ENCODE measurements at places on chromosomes 1 and 21.

DNA sequence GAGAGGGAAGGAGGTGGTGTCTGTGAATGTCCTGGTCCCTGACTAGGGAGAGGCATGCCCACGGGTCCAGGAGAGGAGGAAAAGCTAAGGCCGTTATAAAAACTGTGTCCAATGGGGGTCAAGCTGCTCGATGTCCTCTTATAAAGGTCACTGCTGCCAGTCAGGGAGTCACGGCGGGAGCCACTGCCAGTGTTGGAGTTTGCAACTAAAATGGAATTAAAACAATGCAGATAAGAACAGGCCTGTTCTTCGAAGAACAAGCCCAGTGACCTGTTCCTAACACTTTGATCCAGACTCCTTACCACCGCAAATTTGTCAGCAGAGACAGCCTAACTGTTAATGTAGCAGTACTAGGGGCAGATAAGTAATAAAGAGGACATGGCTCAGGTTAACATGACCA, 56.1 kb upstream of the SDC3 start:
- no peak for DNase-seq

DNA sequence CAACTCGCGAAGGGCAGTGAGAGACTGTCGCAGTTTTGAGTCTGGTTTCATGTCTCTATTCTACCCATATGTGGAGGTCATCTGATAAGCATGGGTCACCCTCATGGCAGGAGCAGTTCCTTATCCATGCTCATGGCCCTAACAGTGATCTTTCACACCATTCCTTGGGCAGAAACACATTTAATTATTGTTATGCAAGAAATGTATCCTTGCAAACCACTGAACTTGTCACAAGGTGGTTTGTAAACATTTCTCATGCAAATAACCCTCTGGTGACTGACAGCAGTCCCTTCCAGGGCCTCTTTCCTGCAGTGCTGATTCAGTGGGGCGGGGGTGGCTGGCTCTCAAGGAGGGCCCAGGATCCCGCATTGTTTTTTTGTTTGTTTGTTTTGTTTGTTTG, 421.4 kb upstream of the RUNX1 start:
- no peak for DNase-seq

DNA sequence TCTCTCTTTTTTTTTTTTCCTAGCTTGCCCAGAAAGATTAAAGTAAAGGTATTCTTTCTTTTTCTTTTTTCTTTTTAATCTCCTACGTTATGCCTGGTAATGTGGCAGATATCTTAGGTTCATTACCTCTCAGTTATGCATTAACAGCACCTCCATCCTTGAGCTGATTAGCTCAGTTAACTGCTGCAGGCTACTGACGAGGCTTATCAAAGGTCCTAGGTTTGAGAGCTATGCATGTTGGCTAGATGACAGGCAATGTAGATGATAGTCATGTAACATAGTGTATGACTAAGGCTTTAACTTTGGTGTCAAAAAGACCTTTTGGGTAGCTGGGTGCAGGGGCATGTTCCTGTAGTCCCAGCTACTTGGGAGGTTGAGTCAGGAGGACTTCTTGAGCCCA, 53.7 kb upstream of the CACYBP start:
- DNase-seq, result no peak

DNA sequence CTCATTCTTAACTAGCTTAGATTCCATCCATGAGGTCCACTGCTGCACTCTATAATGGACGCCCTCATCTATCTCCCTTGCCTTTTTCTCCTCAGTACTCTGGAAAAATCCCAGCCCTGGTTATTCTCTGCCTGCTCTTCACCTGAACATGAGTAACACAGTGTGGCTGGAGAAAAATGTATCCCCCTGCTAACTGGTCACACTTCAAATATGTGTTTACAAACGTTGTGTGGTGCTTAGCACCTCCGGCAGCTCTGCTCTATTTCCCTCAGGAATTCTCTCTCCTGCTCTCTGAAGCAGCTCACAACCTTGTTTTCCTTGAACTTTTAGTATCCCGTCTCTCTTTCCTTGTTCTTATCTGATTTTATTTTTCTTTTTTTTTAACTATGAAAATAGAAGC, 4.1 kb downstream of the SCCPDH start:
- no peak for DNase-seq

DNA sequence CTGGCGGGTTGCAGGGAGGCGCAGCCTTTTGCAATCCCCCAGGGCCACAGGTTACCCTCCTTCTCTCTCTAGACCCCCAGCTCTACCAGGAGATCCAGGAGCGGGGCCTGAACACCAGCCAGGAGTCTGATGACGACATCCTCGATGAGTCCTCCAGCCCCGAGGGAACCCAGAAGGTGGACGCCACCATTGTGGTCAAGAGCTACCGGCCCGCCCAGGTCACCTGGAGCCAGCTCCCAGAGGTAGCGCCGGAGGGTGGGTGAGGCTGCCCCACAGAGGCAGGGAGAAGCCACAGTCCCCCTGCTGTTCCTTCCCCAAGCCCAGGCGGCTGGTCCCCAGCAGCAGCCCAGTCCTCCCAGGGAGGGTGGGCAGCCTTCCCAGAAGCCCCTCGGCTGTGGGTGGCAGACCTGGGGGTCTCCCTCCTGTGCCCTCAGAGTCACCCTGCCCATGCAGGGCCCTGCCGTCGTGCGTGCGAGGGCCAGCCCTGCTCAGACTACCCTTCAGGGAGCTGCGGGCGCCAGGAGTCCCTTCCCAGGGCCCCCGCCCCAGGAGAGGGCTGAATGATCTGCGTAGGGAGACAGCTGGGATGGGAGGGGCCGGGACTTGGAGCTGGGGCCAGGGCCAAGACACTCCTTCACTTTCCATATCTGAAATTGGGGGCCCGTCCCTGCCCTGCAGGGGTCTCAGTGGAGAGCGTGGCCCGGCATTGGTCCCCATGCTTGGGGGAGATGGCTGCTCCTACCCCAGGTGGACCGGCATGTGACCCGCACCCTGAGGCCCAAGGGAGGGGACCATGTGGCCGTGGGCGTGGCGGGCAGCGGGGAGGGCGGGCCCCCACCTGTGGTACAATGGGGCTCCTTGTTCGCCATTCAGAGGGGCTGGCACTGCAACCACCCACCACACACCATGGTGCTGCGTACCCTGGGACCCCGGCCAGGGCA, 12.9 kb downstream of the ARHGEF16 start:
- no peak for DNase-seq

DNA sequence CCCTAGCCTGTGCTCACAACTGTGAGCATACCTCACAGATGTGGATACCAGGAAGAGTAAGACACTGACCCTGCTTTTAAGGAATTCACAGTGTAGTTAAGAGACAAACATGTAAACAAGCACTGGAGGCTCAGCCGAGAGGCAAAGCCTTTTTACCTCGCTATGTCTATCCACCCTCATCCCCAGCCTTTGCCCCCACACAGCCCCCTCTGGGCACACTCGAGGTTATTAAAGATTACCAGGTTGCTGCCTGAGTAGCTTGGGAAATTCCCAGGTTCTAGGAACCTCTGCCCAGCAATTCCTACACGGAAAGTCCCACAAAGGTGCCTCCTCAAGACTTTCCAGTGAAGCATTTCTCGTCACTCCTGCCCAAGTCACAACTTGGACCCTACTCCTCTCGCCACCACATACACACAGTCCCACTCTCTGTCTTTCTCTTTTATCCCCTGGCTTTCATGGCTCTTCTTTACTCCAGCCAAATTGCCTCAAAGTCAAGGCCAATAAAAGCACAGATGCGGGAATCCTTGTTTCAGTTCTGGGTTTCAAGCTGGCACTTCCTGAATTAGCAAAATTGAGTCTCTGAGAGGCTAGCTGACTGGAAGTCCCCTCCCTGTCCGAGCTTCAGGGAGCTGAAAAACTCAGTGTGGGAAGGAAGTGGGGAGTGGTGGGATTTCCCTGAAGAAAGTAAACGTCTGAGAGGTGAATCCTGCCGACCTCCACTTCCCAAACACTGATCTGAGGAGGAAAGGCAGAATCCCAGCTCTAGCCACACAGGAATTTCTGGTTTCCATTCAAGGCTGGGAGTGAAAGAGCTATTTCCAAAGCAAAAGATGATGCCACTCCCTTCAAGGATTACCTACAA, 7.6 kb downstream of the DENND2D start:
- no peak for DNase-seq

DNA sequence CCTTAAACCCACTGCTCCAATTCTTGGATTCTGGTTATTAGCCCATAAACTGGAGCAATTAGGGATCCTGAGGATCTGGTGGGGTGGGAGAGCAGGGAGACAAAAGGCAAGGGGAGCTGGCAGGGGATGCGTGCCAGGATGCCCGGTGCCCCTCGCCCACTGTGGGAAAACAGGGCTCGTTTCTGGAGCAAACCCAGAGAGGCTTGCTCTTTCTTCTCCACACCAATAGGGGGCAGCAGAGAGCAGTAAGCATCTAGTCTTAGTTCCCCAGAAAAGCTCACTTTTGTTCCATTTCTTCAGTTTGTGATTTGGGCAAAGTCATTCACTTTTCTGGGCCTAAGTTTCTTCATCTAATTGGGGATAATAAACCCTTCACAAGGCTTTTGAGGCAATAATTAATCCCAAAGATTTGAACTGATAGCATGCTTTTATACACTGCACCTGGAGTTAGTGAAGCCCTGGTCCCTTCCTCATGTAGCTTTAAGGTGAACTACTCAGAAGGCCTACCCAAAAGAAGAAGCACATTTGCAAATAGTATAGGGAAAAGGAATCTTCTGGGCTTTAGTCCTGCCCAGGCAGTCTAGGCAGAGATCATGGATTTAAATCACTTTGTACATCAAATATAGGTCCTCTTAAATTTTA, 160.6 kb upstream of the USP24 start:
- DNase-seq, result no peak

GRCh38 chr1:5393603-5394002, 598.6 kb downstream of the NPHP4 start:
- DNase-seq, result no peak

- DNase-seq, result no peak
Measured at GRCh38 chr1:217881607-217882332, 250.6 kb downstream of the SPATA17 start.

Data from left forelimb (tissue), 1 donor.